Left ventricle myocardium superior (tissue), 1 donor: ENCODE measurements at places on chromosomes 6 and 20. TPM values are rescaled to one million over a fixed set of nuclear protein-coding genes. Genes with fewer than 3 reads are reported as not detected.

DNA sequence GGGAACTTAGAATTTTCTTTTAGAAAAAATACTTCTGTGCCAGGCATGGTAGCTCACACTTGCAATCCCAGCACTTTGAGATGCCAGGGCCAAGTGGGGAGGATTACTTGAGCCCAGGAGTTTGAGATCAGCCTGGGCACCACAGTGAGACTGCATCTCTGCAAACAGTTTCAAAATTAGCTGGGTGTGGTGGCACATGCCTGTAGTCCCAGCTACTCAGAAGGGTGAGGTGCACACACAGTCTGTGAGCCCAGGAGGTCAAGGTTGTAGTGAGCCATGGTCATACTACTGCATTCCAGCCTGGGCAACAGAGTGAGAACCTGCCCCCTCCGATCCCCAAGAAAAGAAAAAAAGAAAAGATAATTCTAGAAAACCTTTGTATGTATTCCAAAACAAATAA is 346.0 kb upstream of the KCNQ5 start:
- no peak for DNase-seq

- DNase-seq, result no peak
Measured at GRCh38 chr6:79762370-79762769, 131.2 kb downstream of the SH3BGRL2 start.

Gene FAM209B
- not detected for total RNA-seq

Gene ELOVL4
- total RNA-seq, result 0.12 TPM

DNA sequence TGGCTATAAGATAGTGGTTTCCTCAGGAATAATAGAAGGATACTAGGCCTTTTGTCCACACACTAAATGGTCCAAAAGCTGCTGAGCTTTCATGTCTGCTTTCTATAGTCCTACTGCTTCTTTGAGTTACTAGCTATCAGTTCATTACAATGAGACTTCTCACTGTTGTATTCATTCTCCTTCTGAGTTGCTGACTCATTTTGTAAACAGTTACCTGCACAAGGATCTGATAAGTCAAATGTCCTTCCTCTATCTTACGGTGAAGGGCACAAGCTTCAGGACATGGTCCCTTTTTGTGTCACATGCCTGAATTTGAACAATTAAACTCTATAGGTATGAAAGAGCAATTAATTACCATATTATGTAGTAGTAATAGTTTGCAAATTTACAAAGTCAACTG is 90.5 kb downstream of the MAN1A1 start:
- no peak for DNase-seq

Gene BCAS1
- total RNA-seq, result not detected

Gene NUDT3
- 59.3 TPM for total RNA-seq

Gene FNDC1
- total RNA-seq, result 1.9 TPM

DNA sequence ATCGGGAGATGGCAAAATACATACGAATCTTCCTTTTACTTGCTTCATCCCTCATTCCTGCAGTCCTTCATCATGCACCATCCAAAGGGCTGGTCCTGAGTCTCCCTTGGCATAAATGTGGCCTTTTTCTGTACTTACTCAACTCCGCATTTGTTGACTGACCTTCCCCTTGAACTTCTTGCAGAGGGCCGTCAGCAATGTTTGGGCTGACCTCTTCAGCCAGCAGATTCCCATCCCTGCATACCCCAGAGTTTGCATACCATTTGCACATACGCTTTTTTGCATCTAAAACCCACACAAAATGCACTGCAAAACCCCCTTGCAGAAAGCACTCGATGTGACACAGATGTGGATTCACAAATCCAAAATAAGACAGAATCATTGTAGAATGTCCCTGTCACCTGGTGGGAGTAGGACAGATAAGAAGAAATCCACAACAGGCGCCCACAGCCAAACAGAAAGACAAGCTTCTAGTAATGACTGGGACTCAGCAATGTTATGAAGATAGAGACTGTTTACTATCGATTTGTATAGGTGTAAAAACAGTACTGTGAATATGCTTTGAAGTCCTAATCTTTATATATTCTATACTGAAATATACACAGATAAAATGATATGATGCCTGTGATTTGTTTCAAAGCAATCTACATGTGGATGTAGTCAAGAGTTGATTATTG is 45.8 kb downstream of the TBC1D7 start:
- no peak for DNase-seq

DNA sequence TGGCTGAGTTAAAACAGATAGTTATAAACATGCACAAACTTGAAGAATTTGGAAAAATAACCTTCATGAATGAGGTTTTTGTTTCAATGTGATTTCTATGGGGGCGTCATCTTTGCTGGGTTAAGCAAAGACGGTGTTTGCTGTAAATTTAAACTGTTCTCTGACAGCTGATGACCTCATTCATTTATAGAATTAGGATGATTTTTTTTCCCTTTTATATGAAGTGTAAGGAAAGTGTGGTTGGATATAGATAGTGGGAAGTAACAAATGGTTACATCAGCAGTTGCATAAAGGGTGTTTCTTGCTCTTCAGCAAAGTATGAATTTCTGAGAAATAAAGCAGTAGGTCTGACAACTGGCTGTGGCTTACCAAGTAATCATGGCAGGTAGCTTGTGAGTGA is 137.2 kb upstream of the CENPW start:
- DNase-seq, result no peak

DNA sequence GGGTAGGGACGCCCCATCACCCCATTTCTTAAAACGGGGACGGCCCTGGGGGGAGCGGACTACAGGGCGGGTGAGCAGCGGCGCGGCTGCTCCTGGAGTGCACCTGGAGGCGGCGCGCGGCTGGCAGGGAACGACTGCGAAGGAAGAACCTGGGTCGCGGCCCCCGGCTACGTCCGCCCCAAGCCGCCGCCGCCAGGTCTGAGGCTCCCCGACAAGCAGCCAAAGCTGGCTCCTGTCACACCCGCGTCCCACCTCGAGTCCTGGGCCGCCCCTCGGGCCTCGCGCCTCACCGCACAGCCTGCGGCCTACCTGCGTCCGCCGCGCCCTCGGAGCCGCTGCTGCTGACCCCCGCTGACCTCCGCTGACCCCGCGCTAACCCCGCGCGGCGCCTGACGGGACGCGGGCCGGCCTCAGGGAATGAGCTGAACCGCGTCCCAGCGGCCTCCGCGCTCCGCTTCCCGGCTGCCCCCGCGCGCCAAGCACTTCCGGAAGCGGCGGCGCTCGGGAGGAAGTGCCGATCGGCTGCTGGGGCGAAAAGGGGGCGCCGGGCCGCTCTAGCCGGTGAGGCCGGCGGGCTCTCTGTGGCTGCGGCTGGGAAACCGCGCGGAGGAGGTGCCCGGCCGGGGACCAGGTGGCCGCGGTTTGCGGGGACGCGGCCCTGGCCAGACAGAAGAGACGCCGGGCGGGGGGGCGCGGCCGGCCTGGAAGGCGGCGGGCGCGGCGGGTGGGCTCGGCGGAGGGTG is at the start of the genes ARFRP1 and ZGPAT:
Gene ARFRP1, minus strand, starts transcription at position 419 of the 743 bp plus-strand sequence. CDS start 885 bp downstream, outside the sequence.
Gene ZGPAT, plus strand, starts transcription at position 482 of the 743 bp plus-strand sequence. CDS start 542 bp downstream, outside the sequence.
- peak; percentile 96 for DNase-seq

Gene ENPP1
- total RNA-seq, result 1.4 TPM

DNA sequence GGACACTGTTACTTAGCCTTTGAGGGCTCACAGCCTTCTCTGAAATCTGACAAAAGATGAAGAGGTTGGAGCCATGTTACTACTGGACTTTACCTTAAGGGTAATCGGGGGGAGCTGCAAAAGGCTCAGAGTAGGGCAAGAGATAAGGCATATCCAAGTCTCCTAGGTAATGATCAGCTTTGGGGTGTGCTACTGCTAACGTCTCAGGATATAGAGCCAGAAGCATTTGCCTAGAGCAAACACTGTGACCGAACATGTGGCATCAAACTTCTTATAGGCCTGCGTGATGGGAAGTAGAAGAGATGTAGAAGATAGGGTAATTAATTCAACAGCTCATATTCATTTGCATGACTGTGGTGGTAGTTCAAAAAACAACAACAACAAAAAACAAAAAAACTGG is 11.1 kb downstream of the UBE2V1 start:
- DNase-seq, result no peak

GRCh38 chr6:151294561-151295101 is 54.9 kb downstream of the AKAP12 start:
- DNase-seq, result no peak

DNA sequence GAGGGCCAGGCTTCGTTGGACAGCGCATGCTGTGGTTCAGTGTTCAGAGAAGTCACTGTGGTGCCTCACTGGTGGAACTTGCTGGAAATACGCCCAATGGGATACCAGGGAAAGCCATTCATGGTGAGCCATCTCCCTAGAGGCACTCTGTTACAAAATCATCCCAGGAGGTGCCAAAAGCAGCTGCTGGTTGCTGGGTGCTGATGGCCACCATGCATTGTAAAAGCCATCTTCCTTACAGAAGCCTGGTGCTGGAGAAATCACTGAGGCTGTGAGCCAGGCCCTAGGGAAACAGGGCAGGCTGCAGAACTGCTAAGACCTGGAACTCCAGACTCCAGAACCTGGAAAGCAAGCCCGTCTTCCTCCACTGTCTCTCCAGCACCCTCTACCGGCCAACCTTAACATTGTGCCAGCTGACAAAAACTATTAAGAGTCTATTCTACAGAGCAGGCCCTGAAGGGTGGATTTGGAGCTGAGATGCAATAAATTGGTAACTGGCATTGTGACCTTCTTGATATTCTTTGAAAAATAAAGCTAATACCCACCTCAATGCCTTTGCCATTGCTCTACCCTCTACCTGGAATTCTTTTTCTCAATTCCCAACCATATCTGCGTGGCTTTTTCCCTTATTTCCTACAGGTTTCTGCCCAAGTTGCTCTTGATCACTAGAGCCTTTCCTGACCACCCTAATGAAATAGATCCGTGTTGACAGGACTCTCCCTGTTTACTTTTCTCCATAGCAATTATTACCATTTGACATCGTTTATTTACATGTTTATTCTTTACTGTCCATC is 18.5 kb downstream of the SNRPB start:
- peak; percentile 55 for DNase-seq

DNA sequence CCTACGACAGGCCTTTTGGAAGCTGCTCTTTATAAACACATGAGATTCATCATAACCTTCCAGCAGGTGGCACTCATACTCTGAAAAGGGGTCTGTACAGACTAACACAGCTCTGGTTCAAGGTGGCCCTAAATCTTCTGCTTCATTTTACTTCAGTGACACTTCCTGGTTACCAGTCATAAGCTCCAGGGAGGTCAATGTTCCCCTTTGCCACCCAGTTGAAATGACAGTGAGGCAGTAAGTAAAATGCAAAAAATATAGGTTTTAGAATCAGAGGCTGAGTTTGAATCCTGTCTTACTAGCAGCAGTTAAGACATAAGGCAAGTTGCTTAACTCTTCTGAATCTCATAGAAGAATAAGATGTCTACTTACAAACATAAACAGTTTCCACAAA is 132.8 kb downstream of the CDK19 start:
- no peak for DNase-seq

DNA sequence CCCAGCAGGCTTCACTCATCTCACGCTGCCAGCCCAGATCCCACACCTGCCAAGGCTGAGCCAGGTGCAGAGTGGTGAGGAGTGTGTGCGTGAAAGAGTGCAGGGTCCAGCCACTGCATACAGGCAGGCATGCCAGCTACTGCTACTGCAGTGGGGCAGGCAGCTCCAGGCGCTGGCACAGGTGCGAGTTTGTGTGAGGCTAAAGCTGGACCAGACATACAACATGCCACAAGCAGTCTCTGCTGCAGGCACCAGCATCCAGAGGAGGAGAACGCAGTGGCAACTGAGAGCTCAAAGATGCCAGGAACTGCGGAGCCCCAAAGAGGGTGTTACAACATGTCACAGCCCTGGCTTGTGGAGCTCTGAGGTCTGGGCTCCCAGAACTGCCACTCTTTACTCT is 149.8 kb downstream of the EYS start:
- DNase-seq, result no peak

GRCh38 chr6:33869826-33870423 is 66.1 kb upstream of the MLN start:
- DNase-seq, result peak; percentile 22

DNA sequence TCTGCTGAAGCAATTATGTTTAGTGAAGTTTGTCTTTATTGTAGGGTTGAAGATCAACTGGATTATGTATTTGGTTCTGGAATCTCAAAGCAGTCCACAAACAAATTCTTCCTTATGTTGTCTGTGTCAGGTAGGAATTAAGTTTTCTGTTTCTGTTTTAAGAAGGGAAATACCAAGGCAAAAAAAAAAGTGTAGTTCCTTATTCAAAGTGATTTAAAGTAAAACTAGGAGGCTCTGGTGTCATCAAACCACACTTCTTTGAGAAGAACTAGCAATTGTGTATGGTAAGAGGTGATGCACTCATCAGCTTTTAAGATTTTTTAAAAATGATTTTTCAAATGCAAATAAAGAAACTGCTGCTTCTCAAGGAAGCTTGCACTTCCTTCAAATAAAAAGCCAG is 1.9 kb downstream of the FAM135A start:
- no peak for DNase-seq

GRCh38 chr20:48230216-48230615 is 444.9 kb upstream of the SULF2 start:
- no peak for DNase-seq

Gene SLC12A5
- 1.3 TPM for total RNA-seq

- no peak for DNase-seq
Measured at GRCh38 chr6:127173156-127173940, 54.9 kb downstream of the RSPO3 start.

- no peak for DNase-seq
Measured at GRCh38 chr6:156060013-156060412, 604.4 kb upstream of the NOX3 start.

GRCh38 chr6:18330548-18331081 is 56.5 kb upstream of the RNF144B start:
- no peak for DNase-seq

- no peak for DNase-seq
Measured at GRCh38 chr6:159229651-159230051, 60.5 kb downstream of the FNDC1 start.

- peak; percentile 61 for DNase-seq
Measured at GRCh38 chr6:110541701-110542309, 65.4 kb upstream of the SLC22A16 start.

Gene MAFB
- total RNA-seq, result 12.9 TPM

Gene ABCC10
- 11.5 TPM for total RNA-seq

DNA sequence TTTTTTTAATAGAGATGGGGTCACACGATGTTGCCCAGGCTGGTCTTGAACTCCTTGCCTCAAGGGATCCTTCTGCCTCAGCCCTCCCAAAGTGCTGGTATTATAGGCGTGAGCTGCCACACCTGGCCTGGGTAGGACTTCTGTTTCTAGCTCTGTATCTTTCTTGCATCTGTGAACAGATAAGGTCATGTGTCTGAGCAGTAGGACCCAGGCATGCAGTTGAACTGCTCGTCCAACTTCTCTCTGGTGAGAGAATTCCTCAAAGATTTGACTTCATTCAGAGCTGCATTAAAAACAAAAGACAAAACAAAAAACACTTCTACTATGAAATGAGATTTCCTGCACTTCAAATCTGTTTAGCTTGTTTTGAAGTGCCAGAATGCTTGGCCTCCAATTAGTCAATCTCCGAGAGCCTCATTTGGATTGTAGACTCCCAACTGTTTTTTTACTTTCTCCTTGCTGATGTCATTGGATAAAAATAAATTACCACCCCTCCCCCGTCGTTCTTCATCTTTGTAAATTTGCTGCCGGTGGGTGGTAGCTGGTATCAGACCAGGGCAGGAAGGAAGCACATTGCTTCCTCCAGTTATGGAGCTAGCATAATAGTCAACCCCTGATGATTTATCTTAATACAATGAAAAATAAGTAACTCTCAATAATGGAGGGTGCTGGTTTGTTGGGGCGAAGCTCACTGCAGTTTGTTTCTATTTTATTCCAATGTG is 17.6 kb downstream of the CD109 start:
- DNase-seq, result no peak

GRCh38 chr6:252775-253535 is 39.3 kb upstream of the DUSP22 start:
- DNase-seq, result no peak
